ENCODE measurements at places on chromosomes 6 and 20. TPM values are rescaled to one million over a fixed set of nuclear protein-coding genes. Genes with fewer than 3 reads are reported as not detected.

DNA sequence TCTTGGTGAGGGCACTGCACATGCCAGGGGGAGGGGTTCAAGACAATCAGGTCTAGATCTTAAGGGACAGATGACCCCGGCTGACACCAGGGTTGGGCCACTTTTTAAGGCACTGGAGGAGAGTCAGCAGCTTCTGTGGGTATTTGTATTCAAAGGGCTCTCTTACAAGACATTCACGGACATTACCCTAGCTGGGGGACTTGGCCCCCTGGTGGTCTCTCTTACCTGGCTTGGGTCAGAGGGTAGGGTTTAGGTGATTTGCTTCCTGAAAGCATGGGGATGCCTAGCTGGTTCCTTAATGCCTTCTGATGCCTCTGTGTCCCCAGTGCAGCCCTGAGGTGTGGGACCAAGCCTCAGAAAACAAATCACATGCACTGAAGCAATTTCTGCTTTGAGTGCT, 354.7 kb downstream of the CDC5L start:
- DNase-seq, result no peak

DNA sequence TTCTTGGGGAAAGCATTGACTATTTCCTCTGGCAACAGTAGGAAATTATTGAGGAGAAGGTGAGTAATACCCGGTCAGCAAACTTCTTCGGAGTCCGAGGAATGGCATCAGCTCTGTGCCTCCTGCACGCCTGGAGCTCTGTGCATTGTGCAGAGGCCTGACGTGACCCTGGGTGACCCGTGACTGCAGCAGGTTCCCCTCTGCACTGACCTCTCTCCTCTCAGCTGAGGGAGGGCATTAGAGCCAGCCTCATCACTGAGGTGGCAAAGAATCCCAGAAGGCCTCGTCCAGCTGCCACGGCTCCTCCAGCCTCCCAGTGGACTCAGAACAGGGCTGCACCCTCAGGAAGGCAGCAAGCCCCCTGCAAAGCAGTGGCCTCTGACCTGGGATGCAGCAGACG, 502.9 kb downstream of the CD83 start:
- no peak for DNase-seq

The TRIM38 gene
- total RNA-seq, result 0.41 TPM

The OR2B2 gene
- total RNA-seq, result not detected
